CD8-positive, alpha-beta T cell (primary cell): ENCODE measurements at places on chromosomes 4 and X.

GRCh38 chr4:26238778-26239679, 81.8 kb upstream of the RBPJ start:
- no peak for DNase-seq

DNA sequence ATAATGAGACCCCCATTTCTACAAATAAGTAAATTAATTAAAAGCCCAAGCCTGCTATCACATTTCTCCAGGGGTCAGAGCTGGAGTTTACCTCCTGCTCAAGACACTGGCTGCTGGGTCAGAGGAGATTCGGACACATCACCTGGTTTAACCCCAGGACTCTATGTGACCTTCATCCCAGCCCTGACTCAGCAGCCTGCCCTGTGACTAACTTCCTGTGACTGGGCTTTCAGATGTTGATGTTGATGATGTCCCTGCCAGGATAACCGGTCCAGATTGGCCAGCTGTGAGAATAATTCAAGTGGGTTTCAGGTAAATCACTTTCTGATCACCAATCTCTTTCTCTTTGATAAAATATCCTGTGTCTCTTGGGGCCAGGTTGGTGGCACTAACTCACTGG, 102.4 kb upstream of the MAML3 start:
- DNase-seq = no peak

GRCh38 chrX:103800318-103800717, 23.7 kb downstream of the PLP1 start:
- no peak for DNase-seq

GRCh38 chr4:99841129-99841528, 24.5 kb downstream of the DAPP1 start:
- no peak for DNase-seq

- DNase-seq = no peak
Observed at GRCh38 chrX:72477781-72478181, 94.9 kb downstream of the HDAC8 start.

- no peak for DNase-seq
Observed at GRCh38 chr4:165542476-165542875, 163.7 kb downstream of the CPE start.

DNA sequence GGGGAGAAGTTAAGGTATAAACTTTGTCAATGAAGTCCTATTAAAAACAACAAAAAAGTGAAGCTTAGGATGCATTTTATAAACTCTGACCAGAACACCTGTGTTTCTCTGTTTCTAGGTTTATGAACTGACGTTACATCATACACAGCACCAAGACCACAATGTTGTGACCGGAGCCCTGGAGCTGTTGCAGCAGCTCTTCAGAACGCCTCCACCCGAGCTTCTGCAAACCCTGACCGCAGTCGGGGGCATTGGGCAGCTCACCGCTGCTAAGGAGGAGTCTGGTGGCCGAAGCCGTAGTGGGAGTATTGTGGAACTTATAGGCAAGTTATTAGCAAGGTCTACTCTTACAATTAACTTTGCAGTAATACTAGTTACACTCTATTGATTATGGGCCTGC, 46.6 kb downstream of the HTT start:
- no peak for DNase-seq
